ENCODE measurements at places on chromosomes 3 and 15.

GRCh38 chr3:30672959-30673358, 66.6 kb downstream of the TGFBR2 start:
- DNase-seq: no peak

GRCh38 chr3:16908016-16908807, 23.5 kb downstream of the PLCL2 start:
- DNase-seq: no peak

DNA sequence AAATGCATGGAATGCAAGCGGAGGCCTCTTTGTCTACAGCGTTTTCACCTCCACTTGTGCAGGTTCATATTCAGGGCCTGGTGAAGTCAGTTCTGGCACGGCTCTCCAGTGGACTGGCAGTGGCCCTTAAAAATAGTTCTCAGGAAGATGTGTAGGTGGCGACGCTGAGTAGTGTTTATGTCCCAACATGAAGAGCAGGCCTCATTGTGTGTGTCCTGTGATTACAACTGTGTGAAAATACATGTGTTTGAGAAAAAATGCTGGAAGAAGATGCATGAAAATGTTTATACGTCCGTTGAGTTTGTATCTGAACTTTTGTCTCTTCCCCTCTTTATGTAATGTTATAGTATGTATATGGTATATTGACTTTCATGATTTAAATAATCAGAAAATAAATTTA, 7.2 kb downstream of the LIPC start:
- DNase-seq: no peak

DNA sequence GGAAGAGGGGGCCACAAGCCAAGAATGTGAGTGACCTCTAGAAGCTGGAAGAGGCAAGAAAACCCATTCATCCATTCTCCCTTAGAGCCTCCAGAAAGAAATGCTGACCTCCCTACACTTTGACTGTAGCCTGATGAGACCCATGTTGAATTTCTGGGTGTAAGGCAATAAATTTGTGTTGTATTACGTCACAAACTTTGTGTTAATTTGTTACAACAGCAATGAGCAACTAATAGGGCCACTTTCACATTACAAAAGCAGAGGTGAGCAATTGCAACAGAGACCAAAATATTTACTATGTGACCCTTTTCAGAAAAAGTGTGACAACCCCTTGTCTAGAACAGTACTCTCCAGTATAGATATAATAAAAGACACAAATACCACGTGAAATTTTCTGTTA, 101.2 kb downstream of the NTRK3 start:
- DNase-seq: no peak

DNA sequence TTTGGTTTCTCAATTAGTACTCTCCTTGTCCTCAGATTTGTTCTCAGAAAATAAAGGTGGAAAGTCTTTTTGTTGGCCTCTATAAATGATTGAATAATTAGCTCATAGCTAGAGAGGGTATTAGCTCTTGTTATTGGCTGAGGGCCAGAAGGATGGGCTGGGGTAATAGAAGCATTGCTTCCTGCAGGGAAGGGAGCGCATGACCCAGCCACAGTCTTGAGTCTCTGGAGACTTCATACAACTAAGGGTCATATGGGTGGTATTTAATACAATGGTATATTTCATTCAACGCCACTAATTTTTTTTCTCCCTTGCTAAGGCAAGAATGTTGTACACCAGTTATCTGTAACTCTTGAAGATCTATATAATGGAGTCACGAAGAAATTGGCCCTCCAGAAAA, 8.4 kb downstream of the DNAJA4 start:
- no peak for DNase-seq

GRCh38 chr3:98188545-98188944, 22.0 kb downstream of the OR5H15 start:
- DNase-seq: no peak

- peak; percentile 57 for DNase-seq
Measured at GRCh38 chr3:170037463-170038433, at the start of gene GPR160. TSS of gene GPR160 (plus strand) at chr3:170037995. CDS start at chr3:170083973, 45,978 bp downstream.

DNA sequence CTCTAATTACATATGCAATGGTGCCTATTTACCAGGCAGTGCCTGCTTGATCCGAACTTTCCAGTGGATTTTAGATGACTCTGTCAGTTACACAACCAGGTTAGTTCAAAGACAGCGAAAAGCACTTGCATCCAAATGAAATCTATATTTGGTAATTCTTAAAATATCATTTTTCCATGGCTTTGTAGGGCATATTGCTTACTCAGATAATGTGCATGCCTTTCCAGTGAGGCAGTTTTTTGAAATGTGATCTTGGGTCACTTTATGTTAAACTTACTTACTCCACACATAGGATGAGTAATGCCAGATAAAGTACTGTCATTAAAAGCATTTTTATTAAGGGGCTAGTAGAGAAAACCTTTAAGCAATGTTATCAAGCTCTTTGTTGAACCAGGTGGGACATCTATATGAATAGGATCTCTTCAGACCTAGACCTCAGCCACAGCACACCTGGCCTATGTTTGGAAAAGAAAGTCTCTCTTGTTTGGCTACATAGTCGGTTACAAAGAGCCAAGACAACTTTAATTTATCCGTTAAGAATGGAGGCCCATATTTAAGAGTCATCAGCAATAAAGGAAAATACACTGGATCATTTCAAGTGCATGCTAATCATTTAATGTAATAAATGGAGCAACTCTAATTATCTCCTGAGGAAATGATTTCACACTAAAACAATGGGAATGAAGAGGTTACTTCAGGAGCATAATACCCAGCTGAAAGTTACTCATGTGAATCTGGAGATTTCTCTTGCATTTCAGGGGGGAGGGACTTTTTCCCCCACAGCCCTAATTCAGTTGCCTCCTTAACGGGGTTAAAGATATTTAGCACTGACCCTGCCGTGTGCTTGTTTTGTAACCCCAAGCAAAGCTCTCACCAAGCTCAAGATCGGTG, 56.3 kb upstream of the TMCO5A start:
- no peak for DNase-seq

DNA sequence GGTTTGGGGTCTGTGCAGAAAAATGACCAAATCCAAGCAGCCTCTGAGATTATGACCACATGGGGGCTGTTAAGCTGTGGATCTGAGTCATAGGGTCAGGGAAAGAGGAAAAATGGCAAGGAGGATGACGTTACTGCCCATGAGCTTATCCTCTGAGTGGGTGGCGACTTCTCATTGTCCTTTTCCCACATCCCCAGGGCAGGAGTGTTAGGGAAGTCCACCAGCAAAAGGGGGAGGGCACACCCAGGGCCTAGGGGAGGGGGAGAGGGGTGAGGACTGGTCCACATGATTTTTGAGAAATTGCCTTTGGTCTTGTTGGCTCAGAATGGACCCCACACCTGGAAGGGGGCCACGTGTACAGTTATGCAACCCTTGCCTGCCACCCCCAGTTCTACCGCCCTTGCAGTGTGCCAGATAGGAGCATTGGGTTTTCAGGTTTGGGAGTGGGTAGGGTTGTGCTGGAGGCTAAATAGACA, 2.6 kb downstream of the CD276 start:
- no peak for DNase-seq

Measured in activated naive CD8-positive, alpha-beta T cell treated with anti-CD3 and anti-CD28 coated beads, Interleukin-2, amount 50 U/mL, for 16 hours (primary cell).